ENCODE measurements at places on chromosomes 1 and 21. TPM values are rescaled to one million over a fixed set of nuclear protein-coding genes. Genes with fewer than 3 reads are reported as not detected.

The OR2T29 gene
- not detected for total RNA-seq

The SUCO gene
- total RNA-seq: 22.4 TPM

The HFM1 gene
- total RNA-seq: 1.5 TPM

DNA sequence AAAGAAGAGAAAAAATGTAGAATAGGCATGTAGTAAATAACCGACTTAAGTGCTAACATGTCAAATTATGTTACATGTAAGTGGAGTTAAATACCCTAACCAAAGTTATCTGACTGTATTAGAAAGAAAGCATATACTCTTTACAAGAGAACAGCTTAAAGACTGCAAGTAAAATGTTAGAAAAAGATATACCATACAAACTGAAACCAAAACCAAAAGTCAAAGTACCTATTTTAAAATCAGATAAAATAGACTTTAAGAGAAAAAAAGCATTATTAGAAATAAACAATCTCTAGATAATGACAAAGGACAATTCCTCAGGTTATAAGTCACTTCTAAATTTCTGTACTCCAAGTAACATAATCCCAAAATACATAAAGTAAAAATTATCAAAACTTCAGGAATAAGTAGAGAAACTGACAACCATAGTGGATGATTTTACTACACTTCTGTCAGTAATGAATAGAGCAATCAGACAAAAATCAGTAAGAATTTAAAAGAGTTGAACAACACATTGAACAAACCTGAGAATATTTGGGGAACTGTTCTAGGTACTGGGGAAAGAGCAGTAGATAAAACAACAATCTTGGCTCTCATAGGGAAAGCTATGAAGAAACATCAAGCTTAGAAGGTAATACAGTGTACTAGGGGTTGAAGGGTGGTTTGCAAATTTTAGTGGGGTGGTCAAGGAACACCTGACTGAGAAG is 127.3 kb downstream of the TBX19 start:
- H3K36me3 ChIP-seq: no peaks in the 10 kb centered on the region
- no peaks in the 10 kb centered on the region for H3K4me1 ChIP-seq
- H3K27ac ChIP-seq: no peak overlapping the region
- no peak for DNase-seq
- H3K27me3 ChIP-seq: no peaks in the 10 kb centered on the region
- no peak overlapping the region for H3K4me3 ChIP-seq

DNA sequence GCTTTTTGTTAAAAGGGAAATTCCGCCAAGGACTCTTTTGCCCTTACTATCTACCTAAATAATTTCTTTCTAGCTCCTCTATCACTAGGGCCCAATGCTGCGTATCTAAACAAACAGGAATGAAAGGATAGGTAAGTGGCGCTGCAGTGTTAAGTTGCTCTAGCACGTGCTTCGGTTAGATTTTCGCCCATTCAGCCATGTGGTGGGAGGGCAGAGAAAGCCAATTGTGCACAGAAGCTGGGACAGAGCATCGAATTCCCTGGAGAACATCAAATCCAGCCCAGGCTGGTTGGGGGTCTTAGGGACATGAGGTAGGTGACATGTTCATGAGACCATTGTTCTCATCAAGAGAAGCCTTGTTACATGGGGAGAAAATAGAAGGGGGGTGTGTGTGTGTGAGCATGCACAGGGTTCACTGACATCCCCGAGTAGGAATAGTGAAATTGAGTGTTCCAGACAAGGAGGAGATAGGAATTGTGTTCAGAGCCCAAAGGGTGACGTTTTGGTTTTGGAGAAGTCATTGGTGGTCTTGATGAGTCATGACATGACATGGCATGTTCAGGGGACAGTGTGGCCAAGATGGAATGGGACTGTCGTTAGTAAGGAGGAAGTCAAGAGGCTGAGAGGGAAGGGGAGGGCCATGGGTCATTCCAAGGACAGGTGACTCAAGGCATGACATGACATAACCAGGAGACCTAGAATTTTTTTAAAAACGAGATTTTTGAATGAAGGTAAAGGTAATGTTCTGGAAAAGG is 107.1 kb downstream of the TLR5 start:
- no peak overlapping the region for H3K4me3 ChIP-seq
- peaks cover 4% of the 10 kb centered on the region for H3K4me1 ChIP-seq
- no peak for DNase-seq
- no peak overlapping the region for H3K27ac ChIP-seq

DNA sequence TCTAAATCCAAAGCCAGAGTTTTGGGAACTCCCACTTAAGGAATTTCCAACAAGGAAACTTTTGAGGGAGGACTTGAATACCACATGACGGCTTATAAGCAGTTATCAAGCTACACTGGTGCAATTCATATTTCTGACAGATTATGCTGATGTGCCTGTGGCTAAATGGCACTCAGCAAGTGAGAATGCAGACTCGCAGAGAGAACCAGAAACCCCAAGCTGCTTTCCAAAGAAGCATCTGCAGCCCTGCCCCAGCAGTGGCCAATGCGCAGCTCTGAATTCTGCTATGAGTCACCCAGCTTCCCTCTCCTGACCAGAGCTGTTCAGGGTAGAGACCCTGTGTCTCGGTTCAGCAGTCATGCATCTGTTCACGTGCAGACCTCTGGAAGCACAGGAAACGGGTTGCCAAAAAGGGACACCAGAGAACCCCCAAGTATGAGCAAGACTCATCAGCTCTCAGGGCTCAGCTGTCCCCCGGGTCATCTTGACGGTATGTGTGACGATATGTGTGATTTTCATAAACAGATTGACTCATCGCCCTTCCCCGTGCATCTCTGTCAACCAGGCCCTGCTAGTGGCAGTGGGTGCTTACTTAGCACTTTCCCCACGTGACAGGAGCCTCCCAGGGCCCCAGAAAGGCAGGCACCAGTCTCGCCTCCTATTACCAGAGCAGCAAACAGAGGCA is 76.3 kb downstream of the ITPKB start:
- H3K4me1 ChIP-seq: no peaks in the 10 kb centered on the region
- DNase-seq: peak; percentile 98
- H3K27ac ChIP-seq: no peak overlapping the region
- no peaks in the 10 kb centered on the region for H3K36me3 ChIP-seq
- H3K4me3 ChIP-seq: no peak overlapping the region

DNA sequence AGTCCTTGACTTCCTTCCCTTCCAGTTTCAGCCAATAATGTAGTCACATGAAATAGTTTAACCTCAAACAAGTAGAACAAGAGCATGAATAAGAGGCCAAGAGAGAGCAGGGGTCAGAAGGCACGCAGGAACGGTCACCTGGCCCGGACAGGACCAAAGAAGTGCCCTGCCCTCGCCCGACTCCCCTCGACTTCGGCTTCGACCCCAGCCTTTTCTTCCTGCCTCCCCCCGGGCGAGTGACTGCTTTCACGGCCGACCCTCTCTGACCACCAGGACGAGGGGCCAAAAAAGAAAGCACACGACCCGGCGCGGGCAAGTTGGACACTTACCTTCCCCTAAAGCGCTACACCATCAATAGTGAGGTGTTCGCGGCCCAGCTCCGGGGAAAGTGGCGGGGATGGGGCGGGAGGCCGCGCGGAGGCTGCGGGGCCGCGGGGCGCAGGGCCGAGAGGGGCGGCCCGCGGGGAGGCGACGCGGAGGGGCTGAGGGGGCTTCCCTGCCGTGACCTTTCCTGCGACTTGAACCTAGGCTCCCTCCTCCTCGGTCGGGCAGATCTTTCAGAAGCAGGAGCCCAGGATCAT is 519 bp downstream of the RERE start:
- peak overlapping the region; percentile 69 for H3K4me3 ChIP-seq
- no peaks in the 10 kb centered on the region for H3K36me3 ChIP-seq
- H3K27me3 ChIP-seq: no peaks in the 10 kb centered on the region
- peak overlapping the region; percentile 97 for H3K27ac ChIP-seq
- H3K4me1 ChIP-seq: peaks cover 58% of the 10 kb centered on the region

GRCh38 chr21:45350206-45350854 is 54.6 kb upstream of the COL18A1 start:
- peaks cover 58% of the 10 kb centered on the region for H3K4me1 ChIP-seq

GRCh38 chr1:99777752-99778151 is 11.3 kb upstream of the FRRS1 start:
- no peaks in the 10 kb centered on the region for H3K36me3 ChIP-seq
- DNase-seq: no peak
- H3K27ac ChIP-seq: no peak overlapping the region
- no peak overlapping the region for H3K4me3 ChIP-seq

GRCh38 chr1:30135698-30136097 is 587.7 kb downstream of the MATN1 start:
- no peaks in the 10 kb centered on the region for H3K36me3 ChIP-seq
- H3K27me3 ChIP-seq: no peaks in the 10 kb centered on the region
- no peak overlapping the region for H3K27ac ChIP-seq

DNA sequence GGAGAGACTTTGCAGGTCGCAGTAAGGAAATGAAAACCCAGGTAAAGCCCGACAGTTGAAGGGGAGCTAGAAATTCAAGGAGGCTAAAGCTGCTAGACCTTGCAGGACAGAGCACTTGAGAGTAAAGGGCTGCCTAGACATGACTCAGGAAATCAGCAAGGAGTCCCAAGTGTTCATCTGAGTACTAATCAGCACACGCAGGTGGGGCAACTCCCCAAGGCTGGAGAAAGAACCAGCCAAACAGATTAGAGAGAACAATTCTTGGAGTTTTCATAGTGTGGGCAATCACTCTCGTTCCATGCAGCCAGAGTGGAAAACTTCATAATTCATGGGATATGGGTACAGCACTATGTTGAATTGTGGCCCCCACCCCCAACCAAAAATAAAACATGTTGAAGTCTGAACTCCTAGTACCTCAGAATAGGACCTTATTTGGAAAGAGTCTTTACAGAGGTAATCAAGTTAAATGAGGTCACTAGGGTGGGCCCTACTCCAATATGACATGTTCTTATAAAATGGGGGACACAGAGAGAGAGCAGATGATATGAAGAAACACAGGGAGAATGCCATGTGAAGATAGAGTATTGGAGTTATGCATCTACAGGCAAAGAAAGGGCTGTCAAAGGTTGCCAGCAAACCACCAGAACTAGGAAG is 28.0 kb downstream of the SYDE2 start:
- H3K4me3 ChIP-seq: no peak overlapping the region
- H3K27ac ChIP-seq: no peak overlapping the region
- H3K4me1 ChIP-seq: peaks cover 40% of the 10 kb centered on the region
- no peak for DNase-seq

DNA sequence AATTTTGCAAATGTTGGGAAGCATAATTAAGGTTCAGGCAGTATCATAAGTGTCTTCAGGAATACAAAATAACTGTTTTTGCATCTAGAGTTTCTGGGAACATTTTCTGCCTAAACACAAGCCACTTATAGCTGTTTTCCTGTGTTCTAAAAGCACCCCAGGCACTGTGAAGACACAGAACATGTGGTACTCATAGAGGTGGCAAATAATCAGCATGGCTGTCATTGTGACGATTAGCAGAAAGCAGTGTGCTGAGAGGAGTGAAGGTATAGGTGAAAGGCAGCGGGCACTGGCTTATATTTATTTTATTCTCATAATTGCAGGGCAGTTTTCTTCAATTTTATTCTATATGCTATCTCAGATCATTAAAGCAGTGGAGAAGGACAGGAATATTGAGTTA is 119.6 kb downstream of the LRRC53 start:
- H3K27me3 ChIP-seq: no peaks in the 10 kb centered on the region
- peaks cover 7% of the 10 kb centered on the region for H3K4me1 ChIP-seq
- no peak overlapping the region for H3K27ac ChIP-seq
- no peak overlapping the region for H3K4me3 ChIP-seq

DNA sequence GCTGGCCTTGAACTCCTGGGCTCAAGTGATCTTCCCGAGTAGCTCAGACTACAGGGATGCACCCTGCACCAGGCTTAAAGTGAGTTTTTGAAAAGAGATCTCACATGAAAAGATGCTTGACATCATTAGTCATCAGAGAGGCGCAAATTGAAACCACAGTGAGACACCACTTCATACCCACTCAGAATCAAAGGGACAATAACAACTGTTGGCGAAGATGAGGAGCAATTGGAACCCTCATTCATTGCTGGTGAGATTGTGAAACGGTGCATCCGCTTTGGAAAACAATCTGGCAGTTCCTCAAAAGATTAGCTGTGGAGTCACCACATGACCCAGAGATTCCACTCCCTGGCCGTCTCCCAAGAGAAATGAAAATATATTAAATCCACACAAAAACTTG is 122.3 kb downstream of the PGBD5 start:
- no peaks in the 10 kb centered on the region for H3K36me3 ChIP-seq
- H3K27me3 ChIP-seq: no peaks in the 10 kb centered on the region
- peaks cover 13% of the 10 kb centered on the region for H3K4me1 ChIP-seq
- no peak for DNase-seq
- H3K4me3 ChIP-seq: no peak overlapping the region
- no peak overlapping the region for H3K27ac ChIP-seq

- no peaks in the 10 kb centered on the region for H3K4me1 ChIP-seq
- no peak for DNase-seq
- H3K27ac ChIP-seq: peak overlapping the region; percentile 29
- no peaks in the 10 kb centered on the region for H3K36me3 ChIP-seq
Measured at GRCh38 chr1:82299056-82299455, 498.3 kb downstream of the ADGRL2 start.

GRCh38 chr21:39029900-39030884 is 153.1 kb downstream of the PSMG1 start:
- H3K4me3 ChIP-seq: no peak overlapping the region
- H3K36me3 ChIP-seq: no peaks in the 10 kb centered on the region
- no peak overlapping the region for H3K27ac ChIP-seq
- H3K4me1 ChIP-seq: peaks cover 13% of the 10 kb centered on the region

GRCh38 chr1:41319106-41319755 is 42.0 kb upstream of the FOXO6 start:
- H3K4me3 ChIP-seq: no peak overlapping the region
- H3K4me1 ChIP-seq: peaks cover 44% of the 10 kb centered on the region
- H3K27me3 ChIP-seq: no peaks in the 10 kb centered on the region
- peak overlapping the region; percentile 62 for H3K27ac ChIP-seq
- DNase-seq: peak; percentile 26
- no peaks in the 10 kb centered on the region for H3K36me3 ChIP-seq

- DNase-seq: no peak
- H3K4me1 ChIP-seq: no peaks in the 10 kb centered on the region
- H3K27me3 ChIP-seq: no peaks in the 10 kb centered on the region
- no peak overlapping the region for H3K4me3 ChIP-seq
Measured at GRCh38 chr1:202018468-202019234, 8.3 kb downstream of the ELF3 start.

GRCh38 chr1:44619261-44619900 is 54.9 kb downstream of the TMEM53 start:
- H3K4me3 ChIP-seq: no peak overlapping the region
- H3K36me3 ChIP-seq: no peaks in the 10 kb centered on the region
- H3K27ac ChIP-seq: peak overlapping the region; percentile 31
- H3K4me1 ChIP-seq: peaks cover 8% of the 10 kb centered on the region
- H3K27me3 ChIP-seq: peaks cover 10% of the 10 kb centered on the region

DNA sequence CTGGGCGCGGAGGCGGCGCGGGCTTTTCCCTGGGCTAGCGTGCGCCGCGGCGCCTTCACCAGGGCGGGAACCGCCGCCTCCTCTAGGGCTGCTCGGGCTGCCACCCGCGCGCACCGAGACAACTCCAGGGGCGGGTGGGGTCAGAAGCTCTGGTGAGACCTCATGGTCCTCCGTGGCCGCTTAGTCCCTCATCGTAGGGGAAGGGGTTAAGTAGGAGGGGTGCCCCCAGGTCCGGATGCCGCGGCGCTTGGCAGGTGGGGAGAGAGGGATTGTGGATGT is 559 bp downstream of the SERTAD4 start:
- peak overlapping the region; percentile 82 for H3K4me3 ChIP-seq
- H3K36me3 ChIP-seq: no peaks in the 10 kb centered on the region
- H3K27ac ChIP-seq: peak overlapping the region; percentile 90
- no peak for DNase-seq

All from esophagus muscularis mucosa (tissue), 4 donors.